ENCODE measurements at places on chromosomes 12 and 14.

DNA sequence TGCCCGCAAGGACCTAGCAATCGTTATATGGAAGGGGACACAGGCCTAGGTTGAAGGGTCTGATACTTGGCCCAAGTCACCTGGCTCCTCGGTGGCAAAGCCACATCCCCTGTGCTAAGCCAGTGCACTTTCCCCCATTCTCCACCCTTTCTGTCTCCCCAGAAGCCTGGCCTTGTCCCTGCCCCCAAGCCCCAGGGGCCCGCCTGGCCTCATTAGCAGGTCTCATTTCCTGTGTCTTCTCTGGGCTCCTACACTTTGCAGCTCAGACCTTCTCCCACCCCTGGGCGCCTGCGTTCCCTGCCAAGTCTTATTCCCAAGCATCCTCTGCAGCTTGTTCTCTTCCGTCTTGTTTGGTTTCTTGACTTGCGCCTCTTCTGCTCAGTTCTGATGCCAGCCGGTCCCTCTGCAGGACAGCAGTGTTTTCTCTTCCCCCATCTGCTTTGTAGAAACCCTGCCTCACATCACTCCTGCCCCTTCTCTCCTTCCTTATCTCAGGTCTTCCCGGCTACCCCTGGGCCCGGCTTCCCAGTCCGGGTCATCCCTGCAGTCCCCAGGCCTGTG is 66.7 kb downstream of the SLC24A4 start:
- no peak for DNase-seq

GRCh38 chr12:47753021-47754001 is 5.4 kb downstream of the RAPGEF3 start:
- DNase-seq: no peak

GRCh38 chr12:62698701-62699101 is 232.1 kb downstream of the MON2 start:
- no peak for DNase-seq

DNA sequence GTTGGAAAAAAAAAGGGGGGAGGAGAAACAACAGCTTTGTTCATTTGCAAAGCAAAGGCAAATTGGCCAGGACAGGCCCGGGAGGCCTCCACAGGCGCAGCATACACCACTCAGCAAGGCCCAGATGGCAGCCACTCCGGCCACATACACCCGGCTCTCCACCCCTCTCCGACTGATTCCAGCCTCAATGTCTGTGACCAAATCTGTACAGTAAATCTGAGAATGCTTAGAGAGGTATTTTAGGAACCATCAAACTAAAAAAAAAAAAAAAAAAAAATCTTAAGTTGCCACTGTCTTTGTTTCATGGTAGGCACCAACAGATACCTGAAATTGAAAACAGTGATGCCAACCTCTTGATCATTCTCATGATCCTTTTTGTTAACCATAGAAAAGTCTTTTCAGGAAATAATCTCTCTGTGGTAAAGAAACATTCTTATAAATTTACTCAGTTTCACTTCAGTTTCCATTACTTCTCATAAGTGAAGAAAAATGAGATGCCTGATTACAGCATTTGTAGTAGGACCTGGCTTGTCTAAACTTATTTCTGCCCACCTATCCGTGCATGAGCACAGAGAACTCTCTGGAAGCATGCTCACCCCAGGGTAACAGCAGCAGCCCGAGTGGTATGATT is 20.2 kb downstream of the VPS37B start:
- no peak for DNase-seq

- DNase-seq: no peak
Observed at GRCh38 chr12:109173443-109174240, 57.3 kb downstream of the ACACB start.

DNA sequence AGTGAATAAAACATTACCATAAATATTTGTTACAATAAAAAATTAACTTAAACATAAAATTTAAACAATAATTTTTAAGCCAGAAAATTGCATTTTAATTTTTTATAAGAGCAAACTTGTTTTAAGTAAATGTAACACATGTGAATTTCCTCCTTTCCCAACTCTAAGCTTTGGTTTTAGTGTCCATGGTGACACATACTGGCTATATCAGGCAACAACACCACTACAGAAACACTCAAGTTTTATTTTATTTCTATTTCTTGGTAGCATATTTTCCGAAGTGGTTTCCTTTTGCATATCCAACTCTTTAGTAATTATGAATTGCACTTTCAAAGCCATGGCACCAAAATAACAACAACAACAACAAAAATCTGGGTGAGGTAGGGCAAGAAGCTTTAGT is 2.2 kb downstream of the NELL2 start:
- DNase-seq: no peak

DNA sequence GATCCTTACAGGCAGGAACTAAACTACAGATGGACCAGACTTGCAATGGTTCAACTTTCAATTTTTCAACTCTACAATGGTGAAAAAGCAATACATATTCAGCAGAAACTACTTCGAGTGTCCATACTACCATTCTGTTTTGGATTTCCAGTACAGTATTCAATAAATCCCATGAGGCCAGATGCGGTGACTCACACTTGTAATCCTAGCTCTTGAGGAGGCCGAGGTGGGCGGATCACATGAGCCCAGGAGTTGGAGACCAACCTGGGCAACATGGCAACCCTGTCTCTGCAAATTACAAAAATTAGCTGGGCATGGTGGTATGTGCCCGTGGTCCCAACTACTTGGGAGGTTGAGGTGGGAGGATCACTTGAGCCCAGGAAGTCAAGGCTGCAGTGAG is 336.1 kb downstream of the MED13L start:
- DNase-seq: no peak

GRCh38 chr12:130847112-130847511 is 8.1 kb upstream of the STX2 start:
- no peak for DNase-seq

GRCh38 chr14:81416194-81416952 is 16.2 kb upstream of the STON2 start:
- DNase-seq: no peak

DNA sequence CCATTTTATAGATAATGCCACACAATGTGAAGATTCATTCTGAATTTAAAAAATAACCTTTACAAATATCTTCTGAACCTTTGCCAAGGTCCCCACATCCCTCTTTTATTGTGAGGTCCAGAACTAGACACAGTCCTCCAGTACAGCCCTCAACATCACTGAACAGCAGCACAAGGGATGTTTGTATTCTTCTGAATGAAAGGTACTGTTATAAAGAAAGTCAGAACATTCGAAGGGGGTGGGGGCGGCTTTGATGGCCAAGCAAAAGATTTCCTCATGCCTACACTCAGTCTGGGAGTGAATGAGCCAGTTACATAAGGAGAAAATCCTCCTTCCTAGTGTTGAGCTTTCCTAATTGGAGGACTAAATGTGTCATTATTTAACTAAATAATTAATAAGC is 77.3 kb downstream of the PPM1A start:
- no peak for DNase-seq

- DNase-seq: no peak
Observed at GRCh38 chr12:109387425-109388166, 39.9 kb downstream of the MYO1H start.

DNA sequence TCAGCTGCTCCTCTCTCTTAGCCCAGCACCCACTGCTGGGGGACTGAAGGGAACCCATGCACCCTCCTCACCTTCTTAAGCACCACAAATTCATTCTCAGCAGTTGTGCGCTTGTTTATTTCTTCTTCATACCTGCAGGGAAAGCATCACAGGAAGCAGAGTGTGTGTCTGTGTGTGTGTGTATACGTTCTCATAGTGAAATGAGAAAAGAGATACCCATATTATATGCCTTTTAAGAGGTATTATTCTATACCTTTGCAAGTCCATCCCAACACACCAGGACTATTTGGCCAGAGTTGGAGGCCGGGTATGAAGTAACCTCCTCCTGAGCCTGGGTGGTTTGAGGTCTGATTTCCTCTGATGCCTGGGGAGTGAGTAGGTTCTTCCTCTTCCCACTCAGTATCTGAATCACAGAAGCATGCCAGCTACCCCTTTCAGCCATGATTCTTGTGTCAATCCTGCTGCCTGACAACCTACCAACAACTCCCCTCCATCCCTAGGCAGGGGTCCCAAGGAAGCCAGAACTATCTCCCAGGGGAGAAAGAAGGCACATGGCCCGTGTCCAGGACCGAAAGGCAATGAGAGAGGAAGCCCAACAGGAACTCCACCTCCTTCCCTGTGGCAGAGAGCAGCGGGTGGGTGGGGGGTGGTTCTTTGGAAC is 3.0 kb downstream of the KRT73 start:
- no peak for DNase-seq

DNA sequence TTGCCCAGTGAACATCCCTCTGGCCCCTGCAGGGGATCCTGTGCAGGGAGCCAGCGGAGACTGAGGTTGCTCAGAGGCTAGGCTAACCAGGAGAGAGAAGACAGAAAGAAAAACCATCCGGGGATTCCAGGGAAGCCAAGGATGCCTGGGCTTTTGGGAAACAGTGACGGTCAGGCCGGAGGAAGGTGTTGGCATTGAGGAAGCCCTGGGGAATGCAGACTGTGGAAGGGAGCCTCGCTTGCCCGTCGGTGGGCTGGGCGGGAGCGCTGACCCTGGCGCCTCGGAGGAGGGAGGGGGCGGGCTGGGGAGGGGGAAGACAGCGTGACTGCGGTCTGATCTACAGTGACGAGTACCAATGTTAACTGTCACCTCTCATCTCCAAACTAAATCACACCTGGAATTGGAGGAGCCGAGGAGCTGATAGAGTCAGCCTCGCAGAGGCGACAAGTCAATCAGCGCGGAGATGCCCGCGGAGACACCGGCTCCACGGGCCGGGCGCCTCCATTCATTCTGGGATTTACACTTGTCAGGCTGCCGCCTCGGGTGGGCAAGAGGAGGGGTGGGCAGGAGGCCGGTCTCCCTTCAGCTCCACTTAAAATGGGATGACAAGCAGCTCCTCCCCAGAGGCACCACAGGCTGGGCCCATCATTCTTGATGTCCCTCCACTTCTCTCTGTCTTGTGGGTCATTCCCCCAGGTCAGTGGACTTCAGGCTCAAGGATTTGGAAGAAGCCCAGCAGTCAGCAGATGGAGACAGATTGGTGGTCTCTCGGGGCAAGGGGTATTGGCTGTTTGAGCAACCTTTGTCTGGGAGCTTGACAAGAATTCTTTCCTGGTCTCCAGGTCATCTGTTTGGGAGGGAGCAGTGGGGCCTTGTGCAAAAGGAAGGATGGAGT is 20.4 kb upstream of the GPATCH2L start:
- no peak for DNase-seq

GRCh38 chr12:9757433-9758025 is 3.2 kb downstream of the CD69 start:
- no peak for DNase-seq

DNA sequence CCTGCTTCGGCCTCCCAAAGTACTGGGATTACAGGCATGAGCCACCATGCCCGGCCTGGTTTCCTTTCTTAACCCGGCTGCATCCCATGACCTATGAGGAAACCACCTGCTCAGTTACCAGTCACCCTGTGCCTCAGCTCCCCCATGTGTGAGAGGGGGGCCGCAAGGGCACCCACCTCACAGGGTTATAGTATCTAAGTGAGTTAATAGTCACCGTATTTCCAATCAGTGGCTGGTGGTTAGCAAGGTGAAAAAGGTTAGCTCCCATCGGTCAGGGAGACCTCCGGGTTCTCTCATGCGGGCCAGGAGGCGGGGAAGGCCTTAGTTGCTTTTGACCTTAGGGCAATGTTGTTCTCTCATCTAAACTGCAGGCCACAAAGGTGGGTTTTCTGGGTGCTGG is 6.7 kb downstream of the LRP1 start:
- DNase-seq: no peak

DNA sequence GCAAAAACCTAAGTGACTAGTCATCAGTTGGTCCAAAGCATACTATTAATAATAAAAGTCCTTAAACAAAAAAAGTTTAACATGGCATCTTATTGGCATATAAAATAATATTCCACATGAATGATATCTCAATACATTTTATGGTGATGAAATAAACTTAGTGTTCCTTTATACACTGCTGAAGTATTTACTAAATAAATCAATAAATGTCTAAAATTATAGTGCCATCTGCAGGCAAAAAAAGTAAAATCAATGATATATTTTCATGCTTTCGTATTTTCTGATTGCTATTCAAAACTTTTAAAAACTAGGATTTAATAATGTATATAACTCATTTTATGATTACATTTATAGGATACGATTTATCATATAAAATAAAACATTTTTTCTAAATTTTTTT is 30.5 kb downstream of the PUS7L start:
- DNase-seq: no peak

DNA sequence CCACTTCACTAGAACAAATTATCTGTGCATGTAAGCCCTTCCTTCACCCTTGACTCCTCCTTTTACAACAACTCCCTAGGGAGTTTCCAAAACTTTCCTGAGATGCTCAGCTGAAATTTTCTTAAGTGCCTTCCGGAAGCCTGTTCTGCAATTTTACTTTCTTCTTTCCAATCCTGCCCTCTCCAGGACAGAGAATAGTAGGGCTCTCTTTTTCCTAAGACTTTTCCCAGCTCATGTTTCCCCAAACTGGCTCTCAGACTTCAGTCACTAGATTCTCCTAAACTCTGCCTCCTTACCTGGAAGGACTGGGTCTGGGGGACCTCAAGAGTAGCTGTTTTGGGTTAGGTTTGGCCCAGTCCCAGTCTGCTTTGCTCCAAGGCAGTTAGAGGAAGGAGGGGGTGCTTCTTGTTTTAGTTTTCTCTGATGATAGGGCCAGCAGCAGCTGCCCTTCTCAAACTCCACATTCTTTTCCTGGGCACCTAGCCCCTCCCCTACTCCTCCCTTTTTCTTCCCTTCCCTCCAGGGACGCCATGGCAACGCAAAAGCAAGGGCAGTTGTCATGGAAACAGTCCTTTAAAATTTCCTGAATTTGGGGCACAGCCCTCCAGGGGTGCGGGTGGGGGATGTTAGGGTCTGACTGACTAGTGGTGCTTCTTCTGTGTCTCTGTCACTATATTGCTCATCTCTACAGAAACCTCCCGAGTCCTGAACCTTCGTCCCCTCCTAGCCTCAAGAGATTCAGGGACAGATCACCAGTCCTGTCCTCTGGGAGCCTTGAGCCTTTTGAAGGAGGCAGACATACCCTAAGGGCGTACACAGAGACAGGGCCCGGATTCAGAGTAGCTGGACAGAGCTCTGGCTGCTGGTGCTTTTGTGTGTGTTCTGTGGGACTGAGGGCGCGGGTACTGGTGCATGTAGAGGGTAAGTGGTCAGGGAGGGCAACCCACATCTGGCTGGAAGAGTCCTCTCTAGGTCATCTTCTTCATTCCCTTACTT is 17.0 kb downstream of the PPP1R1A start:
- DNase-seq: no peak

Measured in stimulated activated CD4-positive, alpha-beta T cell treated with anti-CD3 and anti-CD28 coated beads, Interleukin-12 subunit alpha, Interleukin-12 subunit beta, amount 100 ng/mL, for 24 hours (primary cell).